ENCODE measurements at places on chromosomes 2 and 18.

DNA sequence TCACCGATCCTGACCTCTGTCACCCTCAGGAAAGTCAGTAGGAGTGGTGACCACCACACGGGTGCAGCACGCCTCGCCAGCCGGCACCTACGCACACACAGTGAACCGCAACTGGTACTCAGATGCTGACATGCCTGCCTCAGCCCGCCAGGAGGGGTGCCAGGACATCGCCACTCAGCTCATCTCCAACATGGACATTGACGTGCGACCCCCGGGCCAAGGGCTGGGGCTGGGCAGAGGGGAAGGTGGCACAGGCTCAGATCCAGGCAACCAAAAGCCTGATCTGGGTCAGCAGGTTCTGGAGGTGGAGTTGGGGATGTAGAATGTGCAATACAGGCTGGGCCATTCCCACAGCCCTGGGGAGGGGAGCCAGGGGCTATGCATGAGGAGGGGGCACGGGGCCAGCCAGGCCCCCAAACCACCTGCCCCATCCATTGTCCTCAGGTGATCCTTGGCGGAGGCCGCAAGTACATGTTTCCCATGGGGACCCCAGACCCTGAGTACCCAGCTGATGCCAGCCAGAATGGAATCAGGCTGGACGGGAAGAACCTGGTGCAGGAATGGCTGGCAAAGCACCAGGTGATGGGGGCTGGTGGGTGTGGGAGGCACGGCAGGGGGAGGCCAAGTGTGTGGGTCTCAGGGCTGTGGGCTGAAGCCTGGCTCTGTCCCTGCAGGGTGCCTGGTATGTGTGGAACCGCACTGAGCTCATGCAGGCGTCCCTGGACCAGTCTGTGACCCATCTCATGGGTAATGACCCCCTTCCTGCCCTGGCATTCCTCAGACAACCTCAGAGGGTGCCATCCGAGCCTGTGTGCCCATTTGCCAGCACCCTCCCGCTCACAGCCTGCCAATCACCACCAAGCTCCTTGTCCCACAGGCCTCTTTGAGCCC lies 1.4 kb downstream of the ALPI start:
- DNase-seq: no peak

DNA sequence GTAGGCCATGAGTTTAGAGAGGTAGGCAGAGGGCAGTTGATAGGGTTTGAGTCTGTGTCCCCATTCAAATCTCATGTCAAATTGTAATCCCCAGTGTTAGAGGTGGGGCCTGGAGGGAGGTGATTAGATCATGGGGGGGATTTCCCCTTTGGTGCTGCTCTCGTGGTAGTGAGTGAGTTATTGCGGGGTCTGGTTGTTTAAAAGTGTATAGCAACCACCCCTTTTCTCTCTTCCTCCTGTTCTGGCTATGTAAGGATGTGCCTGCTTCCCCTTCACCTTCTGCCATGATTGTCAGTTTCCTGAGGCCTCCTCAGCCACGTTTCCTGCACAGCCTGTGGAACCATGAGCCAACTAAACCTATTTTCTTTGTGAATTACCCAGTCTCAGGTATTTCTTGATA lies 25.5 kb downstream of the MARCHF4 start:
- no peak for DNase-seq

DNA sequence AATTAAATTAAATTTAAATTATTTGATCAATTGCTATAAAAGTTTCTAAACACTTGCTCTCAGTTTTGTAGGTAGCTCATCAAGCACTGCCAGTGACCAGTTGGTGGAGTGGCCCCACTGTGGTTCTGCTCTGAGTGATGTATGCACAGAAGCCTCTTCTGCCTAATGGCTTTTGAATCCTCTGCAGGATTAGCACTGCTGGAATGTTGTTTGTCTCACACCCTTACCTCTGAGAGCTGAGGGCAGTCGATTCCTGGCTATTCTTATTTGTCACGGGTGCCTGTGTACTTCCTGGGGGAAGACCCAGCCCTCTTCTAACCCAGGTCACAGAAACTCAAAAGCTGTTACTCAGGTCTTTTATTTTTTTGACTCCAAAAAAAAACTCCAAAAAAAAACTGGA lies 9.5 kb downstream of the CAPN14 start:
- no peak for DNase-seq

DNA sequence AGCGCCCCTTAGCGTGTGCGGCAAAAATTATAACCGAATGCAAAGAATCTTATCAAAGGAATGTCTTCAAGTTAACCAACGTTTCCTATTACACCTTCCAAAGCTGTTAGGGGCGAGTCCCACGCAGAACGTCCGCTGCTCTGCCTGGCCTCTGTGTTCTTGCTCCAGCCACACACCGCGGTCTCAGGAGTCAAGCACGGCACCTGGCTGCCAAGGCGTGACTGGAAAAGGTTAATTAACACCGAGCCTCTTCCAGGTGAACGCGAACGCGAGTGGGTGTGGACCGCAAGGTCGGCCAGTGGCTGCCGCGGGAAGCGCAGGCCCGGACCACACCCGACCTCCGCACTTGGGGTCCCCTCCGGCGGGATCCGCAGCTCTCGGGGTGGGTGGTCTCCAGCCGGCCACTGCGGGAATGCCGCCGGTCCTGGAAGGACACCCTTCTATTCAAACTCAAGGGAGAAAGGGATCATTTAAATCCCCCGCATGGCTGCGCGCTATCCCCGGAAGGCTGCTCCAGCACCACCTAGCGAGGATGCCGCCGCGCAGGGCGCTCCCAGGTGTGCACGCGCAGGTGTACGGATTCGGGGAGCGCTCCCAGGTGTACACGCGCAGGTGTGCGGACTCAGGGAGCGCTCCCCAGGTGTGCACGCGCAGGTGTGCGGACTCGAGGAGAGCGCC lies 830 bp downstream of the CYB5A start:
- peak; percentile 51 for DNase-seq
